Stimulated activated CD8-positive, alpha-beta memory T cell treated with anti-CD3 and anti-CD28 coated beads, Interleukin-15, amount 100 ng/mL, for 24 hours (primary cell): ENCODE measurements at places on chromosomes 2 and 18.

DNA sequence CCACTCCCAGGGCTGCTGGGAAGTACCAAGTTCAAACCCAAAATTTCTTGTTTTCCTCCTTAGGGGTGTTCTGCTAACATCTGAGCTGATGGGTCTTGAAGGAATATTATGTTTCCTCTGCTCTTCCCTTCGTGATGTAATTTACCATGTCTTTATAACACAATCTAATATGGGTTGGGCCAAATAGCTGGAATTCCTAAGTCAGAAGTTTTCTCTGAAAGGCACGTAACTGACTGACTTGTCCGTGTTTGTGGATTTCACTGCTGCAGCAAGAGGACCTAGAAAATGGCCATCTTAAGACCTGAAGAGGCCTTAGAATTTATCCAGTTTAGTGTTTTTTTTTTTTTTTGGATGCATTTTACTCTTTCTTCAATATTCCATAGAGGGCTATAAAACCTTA is 256.7 kb downstream of the DCDC2C start:
- no peak for DNase-seq

DNA sequence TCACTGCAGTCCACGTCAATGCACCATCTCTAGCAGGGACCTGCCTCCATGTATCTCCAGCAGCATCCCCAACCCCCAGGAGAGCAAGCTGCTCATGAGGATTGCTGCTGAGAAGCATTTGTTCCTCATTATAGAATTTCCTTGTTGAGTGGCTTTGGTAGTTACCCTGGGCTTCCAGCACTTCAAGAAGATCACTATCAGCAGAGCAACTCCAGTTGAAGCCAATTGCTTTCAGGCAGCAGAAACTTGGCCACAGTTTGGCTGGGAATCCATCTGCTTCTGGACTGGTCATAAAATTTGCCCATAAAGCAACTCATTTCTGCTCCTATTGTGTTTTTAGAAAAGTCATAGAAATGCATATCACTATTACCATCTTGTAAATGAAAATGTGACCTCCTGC is 17.4 kb downstream of the TRPM8 start:
- DNase-seq: no peak

- no peak for DNase-seq
Observed at GRCh38 chr2:20423847-20424246, 23.0 kb upstream of the RHOB start.

- DNase-seq: no peak
Observed at GRCh38 chr18:63795606-63796005, 20.4 kb downstream of the SERPINB7 start.

- no peak for DNase-seq
Observed at GRCh38 chr2:37854676-37855282, 70.3 kb upstream of the RMDN2 start.
